ENCODE measurements at places on chromosomes 13 and 19. TPM values are rescaled to one million over a fixed set of nuclear protein-coding genes. Genes with fewer than 3 reads are reported as not detected.

GRCh38 chr13:29707876-29708543 lies 112.5 kb upstream of the SLC7A1 start:
- H3K36me3 ChIP-seq = no peaks in the 10 kb centered on the region
- H3K27ac ChIP-seq = no peak overlapping the region
- H3K4me3 ChIP-seq = no peak overlapping the region
- DNase-seq = peak; percentile 28
- H3K27me3 ChIP-seq = no peaks in the 10 kb centered on the region

- H3K27ac ChIP-seq = no peak overlapping the region
- H3K36me3 ChIP-seq = no peaks in the 10 kb centered on the region
- H3K4me3 ChIP-seq = no peak overlapping the region
- no peaks in the 10 kb centered on the region for H3K4me1 ChIP-seq
These were observed 24.0 kb upstream of the INSR start for GRCh38 chr19:7318176-7318575.

DNA sequence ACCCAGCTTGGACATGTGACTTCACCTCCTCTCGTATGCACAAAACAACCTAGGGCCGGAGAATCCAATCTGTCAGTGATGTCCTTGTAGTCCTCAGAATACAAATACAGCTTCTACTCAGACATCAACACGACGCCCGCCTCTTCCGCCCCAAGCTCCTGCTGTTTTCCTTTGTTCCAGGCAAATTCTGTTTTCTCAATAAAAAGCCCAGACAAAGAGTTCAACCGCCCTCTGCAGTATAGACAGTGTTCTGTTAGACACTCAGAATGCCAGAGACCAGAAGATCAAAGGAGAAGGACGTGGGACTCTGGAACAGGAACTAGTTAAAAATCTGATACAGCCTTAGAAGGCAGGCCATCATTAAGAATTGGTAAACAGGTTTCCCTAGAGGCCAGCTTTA lies 42.0 kb upstream of the GGACT start:
- no peaks in the 10 kb centered on the region for H3K27me3 ChIP-seq
- no peak overlapping the region for H3K4me3 ChIP-seq
- H3K4me1 ChIP-seq = no peaks in the 10 kb centered on the region
- peaks cover 24% of the 10 kb centered on the region for H3K36me3 ChIP-seq
- no peak for DNase-seq

Gene KCNN1
- not detected for total RNA-seq

Gene KIR3DL1
- total RNA-seq = not detected

All from upper lobe of left lung (tissue), 6 donors.